ENCODE measurements at places on chromosomes 13 and 19. TPM values are rescaled to one million over a fixed set of nuclear protein-coding genes. Genes with fewer than 3 reads are reported as not detected.
A peak's percentile ranks its signal among the peaks of the same experiment; 100 is the strongest.

SRRM5 gene
- 0.84 TPM for total RNA-seq

FAM124A gene
- 30.9 TPM for total RNA-seq

SCAMP4 gene
- total RNA-seq = 34.7 TPM

CD209 gene
- 12.6 TPM for total RNA-seq

C13orf42 gene
- not detected for total RNA-seq

CNN2 gene
- total RNA-seq = 69.9 TPM

- no peaks in the 10 kb centered on the region for H3K27me3 ChIP-seq
- H3K4me1 ChIP-seq = no peaks in the 10 kb centered on the region
- DNase-seq = no peak
- H3K27ac ChIP-seq = no peak overlapping the region
Observed at GRCh38 chr13:51130348-51130747, 19.3 kb upstream of the C13orf42 start.

DNA sequence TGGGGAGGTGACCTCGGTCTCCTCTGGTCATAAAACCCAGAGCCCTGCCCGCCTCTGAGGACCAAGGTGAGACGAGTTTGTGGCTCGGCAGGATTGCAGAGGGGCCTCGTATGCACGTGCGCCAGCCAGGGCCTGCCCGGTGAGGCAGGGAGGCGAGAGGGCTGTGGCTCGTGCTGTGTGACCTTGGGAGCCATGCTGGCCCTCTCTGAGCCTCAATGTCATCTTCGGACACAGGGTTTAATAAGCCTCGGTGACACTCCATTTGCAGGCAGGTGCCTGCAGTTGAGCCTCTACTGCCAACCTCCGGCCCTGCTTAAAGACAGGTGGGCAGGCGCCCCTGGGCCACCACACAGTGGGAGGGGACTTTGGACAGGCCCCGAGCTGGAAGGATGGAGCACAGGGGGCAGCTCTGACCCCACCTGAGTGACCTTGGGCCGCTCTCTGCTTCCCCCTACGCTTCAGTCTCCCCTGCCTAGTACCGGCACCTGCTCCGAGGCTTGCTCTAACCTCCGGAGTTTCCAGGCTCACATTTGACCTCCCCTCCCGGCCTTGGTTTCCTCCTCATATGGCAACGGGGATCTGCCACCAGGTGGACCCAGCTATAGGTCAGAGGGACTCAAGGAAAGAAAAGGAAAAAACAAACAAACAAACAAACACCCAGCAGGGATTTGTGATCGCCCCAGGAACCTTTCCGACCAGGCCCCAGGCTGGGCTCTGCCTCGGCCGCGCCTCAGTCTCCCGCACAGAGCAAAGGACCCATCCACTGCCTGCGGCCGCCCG is 3.1 kb downstream of the ZBTB7A start:
- H3K27ac ChIP-seq = peak overlapping the region; percentile 100
- peaks cover 64% of the 10 kb centered on the region for H3K4me1 ChIP-seq
- peak overlapping the region; percentile 100 for H3K4me3 ChIP-seq
- no peaks in the 10 kb centered on the region for H3K36me3 ChIP-seq

DNA sequence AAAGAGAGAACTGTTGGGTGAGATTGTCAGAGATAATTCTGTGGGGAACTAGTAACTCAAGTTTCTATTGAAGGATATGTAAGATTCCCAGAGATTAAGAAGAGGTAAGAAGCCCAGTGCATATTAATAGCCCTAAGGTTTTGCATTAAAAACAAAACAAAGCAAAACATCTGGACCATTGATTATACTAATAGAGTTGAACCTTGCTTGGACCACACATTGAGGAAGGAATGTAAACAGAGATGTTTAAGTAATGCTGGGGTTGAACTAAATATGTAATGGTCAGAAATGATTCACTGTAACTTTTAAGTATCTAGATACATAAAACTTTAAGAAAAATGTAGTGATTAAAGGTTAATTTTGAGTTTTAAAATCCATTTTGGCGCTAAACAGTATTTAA is 1770.0 kb downstream of the PCDH9 start:
- no peak for DNase-seq
- no peaks in the 10 kb centered on the region for H3K36me3 ChIP-seq
- no peaks in the 10 kb centered on the region for H3K27me3 ChIP-seq

DNA sequence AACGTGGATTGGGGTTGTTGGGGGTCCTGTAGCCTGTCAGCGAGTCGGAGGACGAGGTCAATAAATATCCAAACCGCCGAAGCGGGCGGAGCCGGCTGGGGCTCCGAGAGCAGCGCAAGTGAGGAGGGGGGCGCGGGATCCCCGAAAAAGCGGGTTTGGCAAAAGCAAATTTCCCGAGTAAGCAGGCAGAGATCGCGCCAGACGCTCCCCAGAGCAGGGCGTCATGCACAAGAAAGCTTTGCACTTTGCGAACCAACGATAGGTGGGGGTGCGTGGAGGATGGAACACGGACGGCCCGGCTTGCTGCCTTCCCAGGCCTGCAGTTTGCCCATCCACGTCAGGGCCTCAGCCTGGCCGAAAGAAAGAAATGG is 754 bp upstream of the SIX5 start:
- peak; percentile 48 for DNase-seq
- no peaks in the 10 kb centered on the region for H3K27me3 ChIP-seq
- H3K4me3 ChIP-seq = peak overlapping the region; percentile 77
- peak overlapping the region; percentile 97 for H3K27ac ChIP-seq

DNA sequence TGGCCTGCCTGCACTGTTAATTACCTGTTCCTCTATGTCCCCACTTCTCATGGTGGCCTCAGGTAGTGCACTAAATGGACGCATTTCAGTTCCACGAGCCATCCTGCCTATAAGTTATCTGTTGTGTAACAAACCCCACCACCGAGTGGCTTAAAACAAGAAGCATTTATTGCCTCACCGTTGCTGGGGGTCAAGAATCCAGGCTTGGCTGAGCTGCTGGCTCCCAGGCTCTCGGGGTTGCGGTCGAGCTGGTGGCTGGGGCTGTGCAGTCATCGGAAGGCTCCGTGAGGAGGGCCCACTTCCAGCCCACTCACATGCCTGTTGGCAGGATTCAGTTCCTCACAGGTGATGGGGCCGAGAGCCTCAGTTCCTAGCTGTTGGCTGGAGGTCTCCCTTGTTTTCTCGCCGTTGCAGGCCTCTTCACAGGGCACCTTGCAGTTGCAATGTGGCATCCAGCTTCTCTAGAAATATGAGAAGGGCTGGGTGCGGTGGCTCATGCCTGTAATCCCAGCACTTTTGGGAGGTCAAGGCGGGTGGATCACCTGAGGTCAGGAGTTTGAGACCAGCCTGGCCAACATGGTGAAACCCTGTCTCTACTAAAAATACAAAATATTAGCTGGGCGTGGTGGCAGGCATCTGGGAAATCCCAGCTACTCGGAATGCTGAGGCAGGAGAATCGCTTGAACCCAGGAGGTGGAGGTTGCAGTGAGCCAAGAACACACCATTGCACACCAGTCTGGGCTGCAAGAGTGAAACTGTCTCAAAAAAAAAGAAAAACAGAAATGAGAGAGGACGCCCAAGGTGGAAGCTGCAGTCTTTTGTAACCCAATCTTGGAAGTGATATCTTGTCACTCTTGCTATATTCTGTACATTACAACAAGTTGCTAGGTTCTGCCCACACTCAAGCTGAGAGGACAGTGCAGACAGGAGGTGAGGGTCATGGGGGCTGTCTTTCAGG is 6.5 kb upstream of the PTOV1 start:
- H3K27me3 ChIP-seq = no peaks in the 10 kb centered on the region
- H3K4me3 ChIP-seq = no peak overlapping the region
- no peaks in the 10 kb centered on the region for H3K4me1 ChIP-seq
- no peaks in the 10 kb centered on the region for H3K36me3 ChIP-seq
- DNase-seq = no peak

DNA sequence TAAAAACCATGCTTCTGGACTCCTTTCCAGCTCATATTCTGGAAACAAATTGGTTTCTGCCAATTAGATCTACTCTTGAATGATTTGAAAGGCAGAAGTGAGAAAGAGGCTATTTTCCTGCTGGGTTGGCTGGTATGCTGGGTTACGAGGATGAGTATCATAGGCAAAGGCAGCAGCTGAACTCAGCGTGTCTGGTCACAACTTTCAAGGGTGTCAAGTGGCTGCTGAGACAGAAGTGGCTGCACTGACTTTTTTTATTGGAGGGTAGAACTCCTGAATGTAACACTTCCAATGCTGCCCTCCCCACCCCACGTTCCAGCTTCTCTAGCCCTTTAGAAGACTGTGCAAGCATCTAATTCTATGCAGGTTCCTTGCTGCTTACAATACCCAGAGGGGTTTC is 8.3 kb upstream of the DZIP1 start:
- H3K4me1 ChIP-seq = no peaks in the 10 kb centered on the region
- no peak overlapping the region for H3K4me3 ChIP-seq
- H3K36me3 ChIP-seq = no peaks in the 10 kb centered on the region
- no peaks in the 10 kb centered on the region for H3K27me3 ChIP-seq
- no peak for DNase-seq

DNA sequence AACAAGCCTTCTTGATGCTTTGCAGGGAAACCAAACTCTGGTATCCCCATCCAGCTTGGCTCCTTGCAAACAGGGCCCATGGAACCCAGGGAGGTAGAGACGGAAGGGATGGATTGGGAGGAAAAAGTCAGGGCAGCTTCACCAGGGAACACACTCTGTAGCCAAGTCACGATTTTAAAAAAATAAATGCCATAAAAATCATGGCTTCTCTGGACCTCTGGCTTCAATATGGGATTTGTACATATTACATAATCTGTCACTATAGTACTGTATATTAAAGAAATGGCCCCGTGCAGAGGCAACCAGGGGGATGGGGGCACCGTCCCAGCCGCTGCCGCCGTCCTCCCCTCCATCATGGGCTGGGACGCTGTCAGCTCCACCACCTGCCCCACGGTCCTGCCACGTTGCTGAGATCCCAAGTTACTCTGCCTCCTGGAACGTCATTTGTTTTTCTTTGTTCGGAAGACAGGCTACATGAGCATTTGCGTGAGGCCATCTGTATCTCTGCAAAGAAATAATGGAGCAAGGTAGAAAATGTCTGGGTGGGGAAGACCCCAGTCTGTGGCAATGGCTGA is 313.3 kb downstream of the ZNF536 start:
- H3K4me1 ChIP-seq = peaks cover 57% of the 10 kb centered on the region
- no peak overlapping the region for H3K4me3 ChIP-seq
- no peaks in the 10 kb centered on the region for H3K27me3 ChIP-seq
- DNase-seq = no peak

DNA sequence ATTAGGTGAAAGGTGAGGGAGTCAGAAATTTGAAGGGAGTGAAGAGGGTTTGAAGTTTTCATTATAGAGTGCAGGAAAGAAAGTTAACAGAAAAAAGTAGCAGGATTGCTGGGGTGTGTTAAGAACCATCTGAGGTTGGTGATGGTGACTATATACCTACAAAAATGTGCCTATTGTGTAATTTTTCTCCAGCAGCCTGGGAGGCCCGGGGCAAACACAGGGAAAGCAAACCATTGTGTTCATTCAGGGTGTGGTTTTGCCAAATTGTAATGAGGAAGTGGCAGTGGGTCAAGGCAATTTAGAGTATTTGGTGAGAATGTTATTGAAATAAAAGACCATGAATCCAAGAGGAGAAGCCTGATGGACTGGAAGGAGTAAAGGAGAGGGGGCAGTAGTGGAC is 8.2 kb upstream of the SUCLA2 start:
- H3K27me3 ChIP-seq = no peaks in the 10 kb centered on the region
- H3K27ac ChIP-seq = no peak overlapping the region
- no peak overlapping the region for H3K4me3 ChIP-seq
- no peaks in the 10 kb centered on the region for H3K36me3 ChIP-seq

- no peak overlapping the region for H3K27ac ChIP-seq
- no peaks in the 10 kb centered on the region for H3K36me3 ChIP-seq
- DNase-seq = no peak
- no peaks in the 10 kb centered on the region for H3K4me1 ChIP-seq
- H3K4me3 ChIP-seq = no peak overlapping the region
Observed at GRCh38 chr13:79654520-79654919, 173.6 kb downstream of the NDFIP2 start.

GRCh38 chr13:77836423-77836822 is 82.2 kb downstream of the EDNRB start:
- no peaks in the 10 kb centered on the region for H3K27me3 ChIP-seq
- H3K4me3 ChIP-seq = no peak overlapping the region
- H3K4me1 ChIP-seq = no peaks in the 10 kb centered on the region
- H3K36me3 ChIP-seq = no peaks in the 10 kb centered on the region

Data from tibial nerve (tissue), 4 donors.